C1 segment of cervical spinal cord (tissue), 14 donors: ENCODE measurements at places on chromosomes 6 and 20.

GRCh38 chr6:193773-194310 lies 98.4 kb upstream of the DUSP22 start:
- DNase-seq, result no peak

DNA sequence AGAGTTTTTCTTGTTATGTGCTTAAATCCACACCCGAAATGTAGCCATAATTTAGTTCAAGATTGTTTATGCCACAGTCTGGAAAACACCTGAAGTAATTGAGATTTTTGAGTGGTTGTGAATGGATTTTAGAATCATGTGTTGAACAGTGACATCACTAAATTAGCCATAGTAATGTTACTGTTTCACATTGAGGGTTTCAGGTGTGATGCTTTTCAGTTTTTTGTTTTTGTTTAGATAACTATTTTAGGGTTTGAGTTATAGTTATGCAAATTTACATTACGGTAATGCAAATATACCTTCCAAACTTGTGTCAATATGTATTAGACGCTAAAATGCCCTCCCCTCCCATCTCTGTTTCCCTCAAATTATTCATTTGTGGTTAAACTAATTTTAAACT lies 22.9 kb downstream of the QKI start:
- DNase-seq, result no peak

GRCh38 chr6:139392794-139393193 lies 18.3 kb upstream of the CITED2 start:
- DNase-seq, result no peak

DNA sequence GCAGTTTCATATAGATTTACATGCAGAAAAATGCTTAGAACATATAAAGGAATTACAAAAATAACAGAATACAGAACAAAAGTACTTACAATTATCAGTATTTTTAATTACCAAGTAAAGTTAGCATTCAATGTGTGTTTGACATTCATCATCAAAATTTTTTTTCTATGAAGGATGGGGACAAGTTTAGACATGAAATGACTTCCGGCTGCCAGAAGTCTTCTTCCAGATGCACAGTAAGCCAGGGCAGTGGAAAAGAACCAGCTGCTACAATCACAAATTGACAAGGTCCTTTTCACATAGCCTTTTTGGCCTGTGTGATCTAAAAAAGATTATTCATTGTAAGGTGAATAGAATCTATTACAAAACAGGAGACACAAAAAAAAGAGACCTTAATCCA lies 73.8 kb downstream of the HUS1B start:
- no peak for DNase-seq

DNA sequence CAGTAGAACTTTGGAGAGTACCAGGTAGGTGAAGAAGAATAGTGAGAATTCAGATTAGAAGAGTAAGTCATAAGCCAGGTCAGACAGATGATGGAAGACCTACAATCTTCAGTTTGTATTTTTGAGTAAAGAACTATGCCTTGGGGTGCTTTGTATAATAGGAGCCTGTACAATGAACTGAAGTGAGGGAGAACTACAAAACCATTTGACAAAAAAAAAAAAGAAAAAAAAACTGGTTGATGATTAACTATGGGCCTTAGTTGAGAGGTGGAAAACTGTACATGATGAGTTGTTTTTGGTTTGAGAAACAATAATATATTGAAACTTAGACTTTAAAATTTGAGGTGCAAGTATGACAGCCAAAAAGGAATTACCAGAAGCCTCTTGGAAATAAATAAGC lies 25.7 kb downstream of the VTA1 start:
- DNase-seq, result no peak

GRCh38 chr20:46814366-46815232 lies 80.0 kb upstream of the EYA2 start:
- DNase-seq, result no peak
